NB4 (cell line): ENCODE measurements at places on chromosomes 11 and 22.

- DNase-seq: no peak
Measured at GRCh38 chr22:11605468-11605981, 3922.5 kb upstream of the OR11H1 start.

DNA sequence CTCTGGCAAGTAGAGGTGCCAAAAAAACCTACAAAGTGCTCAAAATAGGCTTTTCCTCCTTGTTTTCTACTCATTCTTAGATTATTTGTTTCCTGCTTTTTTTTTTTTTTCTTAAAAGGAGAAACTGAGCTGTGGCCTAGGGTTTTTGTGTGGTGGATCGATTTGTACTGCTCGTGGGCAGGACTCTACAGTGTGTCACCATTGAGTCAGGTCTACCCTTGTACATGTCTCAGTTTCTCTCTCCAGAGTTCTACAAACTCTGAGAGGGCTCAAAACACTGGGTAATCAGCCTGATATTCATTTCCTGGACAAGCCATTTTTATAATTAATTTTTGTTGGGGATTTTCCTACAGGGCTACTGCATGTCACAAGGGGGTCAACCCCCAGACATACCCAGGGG, 5.2 kb upstream of the CASP4 start:
- DNase-seq: no peak

GRCh38 chr11:96254854-96255253, 88.1 kb downstream of the MAML2 start:
- no peak for DNase-seq

GRCh38 chr11:73346186-73346935, 29.8 kb upstream of the RELT start:
- DNase-seq: no peak

- peak; percentile 53 for DNase-seq
Measured at GRCh38 chr22:24424001-24424900, 3.1 kb upstream of the ADORA2A start.

DNA sequence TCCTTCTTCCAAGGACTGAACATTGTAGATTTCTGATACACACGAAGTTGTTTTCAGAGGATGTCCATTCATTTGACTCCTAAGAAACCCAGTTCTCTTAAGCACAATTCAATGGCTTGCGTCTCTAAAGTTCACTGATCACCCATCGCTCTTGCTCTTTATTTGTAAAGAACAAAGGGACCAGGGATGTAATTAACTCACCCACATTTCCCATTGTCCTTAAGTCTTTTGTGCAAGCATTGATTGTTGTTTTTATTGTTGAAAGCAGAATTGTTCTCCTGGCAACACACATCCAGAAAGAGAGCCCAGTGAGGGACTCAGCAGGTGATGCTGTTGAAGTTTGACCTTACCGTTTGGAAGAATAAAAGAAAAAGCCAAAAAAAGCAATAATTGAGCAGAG, 59.2 kb downstream of the SPON1 start:
- no peak for DNase-seq

DNA sequence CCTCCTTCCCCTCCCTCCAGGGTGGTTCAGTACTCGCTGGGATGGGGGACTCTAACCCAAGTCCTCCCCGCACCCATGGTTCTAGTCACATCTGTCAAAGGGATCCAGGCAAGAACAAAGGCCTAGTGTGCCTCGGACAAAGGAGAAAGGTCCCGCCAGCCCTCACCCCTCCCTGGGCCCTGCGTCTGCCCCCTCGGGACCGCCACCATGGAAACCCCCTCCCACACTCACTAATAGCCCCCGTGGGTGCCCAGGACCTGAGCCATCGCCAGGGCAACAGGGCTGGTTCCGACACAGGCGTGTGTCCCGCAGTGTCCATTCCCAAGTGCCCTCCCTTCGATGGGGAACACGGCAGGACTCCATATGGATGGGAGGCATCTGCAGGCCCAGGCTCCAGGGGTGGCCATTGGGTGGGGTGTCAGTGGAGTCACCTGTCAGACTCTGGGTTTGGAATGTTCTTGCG, 5.1 kb upstream of the CARNS1 start:
- no peak for DNase-seq

GRCh38 chr11:20387261-20388095, at the start of gene PRMT3:
PRMT3 (plus strand) TSS chr11:20387716; CDS start chr11:20387747, 31 bp downstream.
- peak; percentile 96 for DNase-seq

GRCh38 chr11:126561327-126561893, 205.9 kb downstream of the ST3GAL4 start:
- DNase-seq: peak; percentile 70

GRCh38 chr11:87459351-87459750, 421.6 kb downstream of the TMEM135 start:
- no peak for DNase-seq

GRCh38 chr11:73267122-73267846, 4.9 kb upstream of the P2RY6 start:
- no peak for DNase-seq

- no peak for DNase-seq
Measured at GRCh38 chr11:79894111-79894510, 453.3 kb upstream of the TENM4 start.

DNA sequence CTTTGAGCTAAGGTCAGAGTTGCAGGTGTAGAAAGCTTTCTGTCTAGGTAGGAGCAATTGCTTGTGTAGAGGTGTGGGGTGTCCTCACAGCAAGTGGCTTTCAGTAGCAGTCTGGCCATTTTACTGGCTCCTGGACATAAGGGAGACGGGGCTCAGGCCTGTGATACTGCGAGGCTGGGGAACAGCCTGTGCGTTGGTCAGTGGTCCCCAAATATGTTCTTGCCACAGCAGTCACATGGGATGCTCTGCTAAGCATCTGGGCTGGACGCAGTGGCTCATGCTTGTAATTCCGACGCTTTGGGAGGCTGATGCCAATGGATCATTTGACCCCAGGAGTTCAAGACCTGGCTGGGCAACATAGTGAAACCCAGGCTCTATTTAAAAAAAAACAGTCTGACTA, 1.9 kb downstream of the MCM5 start:
- DNase-seq: no peak

- no peak for DNase-seq
Measured at GRCh38 chr11:109584001-109584972, 162.3 kb downstream of the C11orf87 start.

GRCh38 chr22:34068001-34068400, 147.7 kb upstream of the LARGE1 start:
- DNase-seq: no peak

DNA sequence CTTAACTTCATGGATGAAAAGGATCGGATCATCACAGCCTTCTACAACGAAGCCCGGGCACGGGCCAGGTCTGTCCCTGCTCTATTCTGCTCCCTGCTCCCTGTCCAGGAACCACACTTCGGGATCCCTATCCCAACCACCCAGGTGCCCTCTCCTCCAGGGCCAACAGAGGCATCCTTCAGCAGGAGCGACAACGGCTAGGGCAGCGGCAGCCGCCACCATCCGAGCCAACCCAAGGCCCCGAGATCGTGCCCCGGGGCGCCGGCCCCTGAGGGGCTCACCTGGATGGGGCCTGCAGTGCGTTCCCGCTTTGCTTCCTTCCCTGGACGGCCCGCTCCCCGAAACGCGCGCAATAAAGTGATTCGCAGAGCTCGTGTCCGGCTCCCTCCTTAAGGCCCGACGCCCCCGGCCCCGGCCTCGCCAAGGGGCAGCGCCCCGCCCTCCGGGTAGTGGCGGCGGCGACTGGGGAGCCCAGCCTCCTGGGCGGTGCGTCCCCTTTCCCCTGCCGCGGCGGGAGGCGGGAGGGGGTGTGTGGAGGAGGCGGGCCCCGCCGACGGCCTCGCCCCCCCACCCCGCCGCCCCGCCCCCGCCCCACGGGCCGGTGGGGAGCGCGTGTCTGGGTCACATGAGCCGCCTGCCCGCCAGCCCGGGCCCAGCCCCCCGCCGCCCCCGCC, at the start of gene VEGFB:
VEGFB (plus strand) TSS at position 672 of the 674 bp plus-strand sequence. CDS start 250 bp downstream, outside the sequence.
- peak; percentile 67 for DNase-seq

- no peak for DNase-seq
Measured at GRCh38 chr11:34331736-34332135, 26.1 kb downstream of the ABTB2 start.

DNA sequence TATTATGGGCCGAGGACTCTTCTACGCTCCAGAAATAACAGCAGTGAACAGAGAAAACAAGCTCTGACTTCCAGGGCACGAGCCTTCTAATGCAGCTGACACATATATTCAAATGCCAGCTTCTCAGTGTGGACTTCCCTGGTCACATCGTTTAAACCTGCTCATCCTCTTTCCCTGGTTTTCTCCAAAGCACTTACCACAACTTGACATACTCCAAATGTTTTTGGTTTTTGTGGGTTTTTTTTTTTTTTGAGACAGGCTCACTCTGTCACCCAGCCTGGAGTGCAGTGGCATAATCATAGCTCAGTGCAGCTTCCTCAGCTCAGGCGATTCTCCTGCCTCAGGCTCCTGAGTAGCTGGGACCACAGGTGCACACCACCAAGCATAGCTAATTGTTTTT, 105.5 kb downstream of the MICAL3 start:
- DNase-seq: no peak

GRCh38 chr11:5274395-5274794, 4.7 kb upstream of the HBE1 start:
- DNase-seq: no peak

DNA sequence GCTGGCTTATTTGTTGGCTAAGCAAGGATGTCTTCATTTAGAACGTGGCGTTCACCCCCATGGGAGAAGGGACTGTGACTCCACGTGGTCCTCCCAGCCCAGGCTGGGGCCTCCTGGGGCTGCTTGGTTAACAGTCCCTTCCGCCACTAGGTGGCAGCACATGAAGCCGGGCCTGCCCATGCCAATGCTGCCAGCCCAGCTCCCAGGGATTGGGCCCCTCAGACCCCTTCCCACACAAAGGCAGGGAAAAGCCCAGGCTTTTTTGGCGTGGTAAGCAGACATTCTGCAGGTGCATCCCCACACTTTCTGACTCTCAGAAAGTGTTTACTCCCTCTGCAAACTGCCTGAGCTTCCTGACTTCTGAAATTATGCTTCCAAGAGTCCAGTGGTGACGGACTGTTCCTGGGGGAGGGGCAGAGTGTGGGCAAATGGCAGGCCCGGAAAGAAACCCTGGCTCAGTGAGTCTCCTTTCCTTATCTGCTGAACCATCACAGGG, 3.1 kb downstream of the CBX6 start:
- DNase-seq: peak; percentile 78

DNA sequence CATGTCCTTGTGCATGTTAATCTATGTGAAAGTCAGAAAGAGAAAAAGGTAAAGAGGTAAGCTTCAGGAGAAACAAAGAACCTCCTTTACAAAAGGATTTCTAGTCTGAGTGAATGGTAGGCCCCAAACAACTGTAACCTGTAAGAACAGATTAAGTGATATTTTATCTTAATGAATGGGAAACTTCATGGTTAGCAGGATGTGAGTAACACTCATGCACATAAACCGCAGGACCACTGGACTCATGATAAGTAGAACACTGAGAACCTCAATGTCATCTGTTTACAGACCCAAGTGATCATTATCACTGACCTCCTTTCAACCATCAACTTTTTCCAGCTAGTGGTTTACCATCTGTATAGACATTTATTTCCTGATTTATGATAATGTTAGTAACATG, 19.9 kb downstream of the OR8G5 start:
- peak; percentile 36 for DNase-seq

DNA sequence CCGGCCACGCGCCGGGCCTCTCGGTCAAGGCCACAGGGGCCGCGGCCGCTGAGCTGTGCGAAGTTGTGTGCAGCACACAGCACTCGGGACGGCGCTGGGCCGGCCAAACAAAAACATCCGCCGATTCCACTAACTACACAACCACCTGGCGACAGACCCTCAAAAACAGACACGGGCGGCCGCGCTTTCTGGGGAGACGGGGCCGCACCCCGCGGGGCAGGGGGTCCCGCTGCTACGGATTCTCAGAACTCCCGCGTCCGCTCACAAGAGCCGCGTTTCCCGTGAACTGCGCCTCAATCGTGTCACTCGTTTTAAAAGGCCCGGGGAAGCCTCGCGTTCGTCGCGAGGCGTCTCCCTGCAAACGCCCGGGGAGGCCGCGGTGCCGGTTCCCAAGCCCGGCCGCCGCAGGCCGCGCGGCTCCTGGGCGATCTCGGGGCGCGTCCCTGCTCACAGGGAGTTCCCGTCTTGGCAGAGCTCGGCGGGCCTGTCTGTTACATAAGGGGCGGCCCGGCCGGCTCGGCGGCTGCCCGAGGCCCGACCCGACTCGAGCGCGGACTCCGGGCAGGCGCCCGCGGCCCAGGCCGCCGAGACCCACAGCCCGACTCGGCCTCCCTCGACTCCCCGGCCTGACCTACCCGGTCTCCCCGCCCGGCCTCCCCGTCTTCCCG, 936 bp downstream of the BRD1 start:
- peak; percentile 57 for DNase-seq

GRCh38 chr11:3220101-3220500, 1.5 kb upstream of the MRGPRG start:
- DNase-seq: no peak

- no peak for DNase-seq
Measured at GRCh38 chr11:65782816-65783228, 2.0 kb upstream of the AP5B1 start.
